Stimulated activated CD4-positive, alpha-beta T cell treated with anti-CD3 and anti-CD28 coated beads, Interleukin-2, amount 100 ng/mL, for 24 hours (primary cell): ENCODE measurements at places on chromosomes 16 and 17.

- DNase-seq, result no peak
Observed at GRCh38 chr17:47223007-47223406, 13.9 kb downstream of the MYL4 start.

- no peak for DNase-seq
Observed at GRCh38 chr17:43563600-43564594, 17.8 kb upstream of the ETV4 start.

GRCh38 chr17:11618861-11619566, 20.7 kb downstream of the DNAH9 start:
- no peak for DNase-seq

GRCh38 chr16:52367821-52368220, 179.1 kb downstream of the TOX3 start:
- DNase-seq, result no peak

GRCh38 chr17:43211123-43211479, 574 bp upstream of the TMEM106A start:
- no peak for DNase-seq

DNA sequence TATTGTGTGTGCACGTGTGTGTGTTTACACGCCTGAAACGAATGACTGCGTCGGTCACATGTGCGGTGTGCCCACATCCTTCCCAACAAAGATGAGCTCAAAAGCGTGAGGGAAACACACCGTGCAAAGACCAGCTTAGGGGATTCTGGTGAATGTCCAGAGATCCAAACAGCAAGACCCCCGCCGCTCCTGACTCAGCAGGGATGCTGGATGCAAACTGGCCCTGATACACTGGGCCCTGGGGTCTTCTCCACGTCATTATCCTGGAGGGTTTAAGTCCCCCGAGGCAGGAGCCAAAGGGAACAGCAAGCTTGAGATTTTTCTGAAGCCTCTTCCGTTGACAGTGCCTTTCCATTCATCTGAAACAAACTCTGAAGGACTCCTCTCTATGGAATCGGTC, 59.2 kb downstream of the TBC1D16 start:
- DNase-seq, result no peak

GRCh38 chr16:15822957-15823356, 33.9 kb downstream of the MYH11 start:
- DNase-seq, result no peak
